Fibroblast of skin of abdomen (primary cell): ENCODE measurements at places on chromosomes 3 and 15.

DNA sequence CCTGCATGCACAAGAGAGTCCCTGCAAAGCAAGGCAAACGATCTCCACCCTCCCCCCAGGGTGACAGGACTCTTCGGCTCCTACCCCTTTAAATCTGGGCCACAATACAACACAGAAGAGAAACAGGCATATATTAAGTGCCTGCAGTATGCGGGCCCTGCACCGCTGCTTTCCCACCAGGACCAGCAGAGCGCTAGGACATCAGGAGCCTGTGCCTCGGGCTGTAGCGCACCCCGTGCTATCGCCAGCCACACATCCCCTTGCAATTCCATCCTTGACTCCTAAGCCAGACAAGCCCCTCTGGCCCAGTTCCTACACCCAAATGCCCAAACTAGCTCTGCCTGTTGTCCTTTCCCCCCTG is 4.1 kb downstream of the GALNT15 start:
- DNase-seq = no peak

DNA sequence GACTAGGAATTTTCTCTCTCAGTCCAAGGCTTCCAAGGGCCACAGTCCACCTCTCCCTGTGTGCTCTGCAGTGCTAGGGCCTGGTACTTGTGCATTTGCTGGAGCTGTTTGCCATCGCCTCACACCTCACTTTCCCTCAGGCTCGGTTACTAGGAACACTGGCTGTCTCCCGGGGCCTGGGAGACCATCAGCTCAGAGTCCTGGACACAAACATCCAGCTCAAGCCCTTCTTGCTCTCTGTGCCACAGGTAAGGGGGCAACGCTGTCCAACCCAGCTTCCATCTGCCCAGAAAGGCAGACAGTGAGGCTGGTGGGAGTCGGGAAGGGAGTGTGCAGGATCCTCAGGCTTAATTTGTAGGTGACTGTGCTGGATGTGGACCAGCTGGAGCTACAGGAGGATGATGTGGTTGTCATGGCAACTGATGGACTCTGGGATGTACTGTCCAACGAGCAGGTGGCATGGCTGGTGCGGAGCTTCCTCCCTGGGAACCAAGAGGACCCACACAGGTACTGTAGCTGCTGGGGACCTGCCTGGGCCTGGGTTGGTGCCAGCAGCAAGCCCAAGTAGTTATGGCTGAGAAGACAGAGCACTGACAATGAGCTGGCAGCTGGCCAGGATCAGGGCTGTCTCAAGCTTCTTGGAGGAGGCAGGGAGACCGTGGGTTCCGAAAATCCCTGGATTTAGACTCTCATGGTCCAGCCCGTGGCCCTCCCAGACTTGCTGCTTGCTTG is 3.4 kb downstream of the PPM1M start:
- no peak for DNase-seq

DNA sequence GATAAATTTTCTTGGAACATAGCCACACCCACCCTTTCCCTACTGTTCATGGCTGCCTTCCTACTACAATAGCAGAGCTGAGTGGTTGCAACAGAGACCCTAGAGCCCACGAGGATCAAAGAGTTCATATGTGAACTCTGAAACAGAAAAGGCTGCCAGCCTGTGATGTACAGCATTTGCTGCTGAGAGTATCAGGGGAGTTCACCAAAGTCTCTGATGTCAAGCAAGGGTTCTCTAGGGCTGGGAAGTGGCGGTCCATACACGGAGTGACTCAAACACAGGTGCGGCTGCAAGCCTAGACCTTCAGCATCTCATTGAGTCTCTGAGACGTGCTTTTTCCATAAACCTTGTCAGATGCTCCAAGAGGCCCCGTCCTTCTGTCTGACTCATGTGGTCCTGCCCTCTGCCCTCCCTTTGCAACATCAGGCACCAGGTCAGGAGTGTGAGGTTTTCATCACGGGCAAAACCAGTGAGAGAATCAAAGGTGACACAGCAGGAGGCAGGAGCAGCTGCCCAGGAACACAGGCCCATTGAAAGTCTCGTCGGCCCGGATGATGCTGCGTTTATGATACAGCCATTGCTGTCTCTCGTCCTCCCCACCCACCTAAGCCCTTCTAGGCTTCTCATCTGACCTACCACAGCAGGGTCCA is 42.9 kb downstream of the PCSK6 start:
- DNase-seq = no peak

GRCh38 chr15:101481917-101482525 is 7.5 kb downstream of the PCSK6 start:
- DNase-seq = no peak

DNA sequence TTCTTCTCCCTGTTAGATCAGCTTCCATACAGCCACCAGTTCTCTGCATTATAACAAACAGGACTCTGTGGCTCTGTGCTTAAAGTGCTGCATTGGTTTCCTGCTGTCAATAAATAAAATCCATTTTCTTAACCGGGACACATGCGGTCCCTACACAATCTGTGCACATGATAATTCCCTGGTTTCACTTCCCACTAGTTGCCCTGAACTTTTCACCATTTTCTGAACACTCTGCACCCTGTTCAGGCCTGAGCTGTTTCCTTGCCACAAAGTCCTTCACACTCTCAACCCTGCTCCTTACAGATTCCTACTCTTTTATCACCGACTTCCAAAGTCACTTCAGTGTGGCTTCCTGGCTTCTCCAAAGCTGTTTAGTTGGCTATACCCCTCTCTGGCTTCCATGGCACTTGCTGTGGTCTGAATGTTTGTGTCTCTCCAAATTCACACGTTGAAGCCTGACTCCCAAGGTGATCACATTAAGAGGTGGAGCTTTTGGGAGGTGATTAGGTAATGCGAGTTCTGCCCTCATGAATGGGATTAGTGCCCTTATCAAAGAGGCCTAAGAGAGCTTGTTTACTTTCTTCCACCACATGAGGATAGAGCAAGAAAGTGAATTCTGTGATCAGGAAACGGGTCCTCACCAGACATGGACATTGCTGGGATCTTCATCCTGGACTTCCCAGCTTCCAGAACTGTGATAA is 233.4 kb downstream of the CHST2 start:
- DNase-seq = no peak

DNA sequence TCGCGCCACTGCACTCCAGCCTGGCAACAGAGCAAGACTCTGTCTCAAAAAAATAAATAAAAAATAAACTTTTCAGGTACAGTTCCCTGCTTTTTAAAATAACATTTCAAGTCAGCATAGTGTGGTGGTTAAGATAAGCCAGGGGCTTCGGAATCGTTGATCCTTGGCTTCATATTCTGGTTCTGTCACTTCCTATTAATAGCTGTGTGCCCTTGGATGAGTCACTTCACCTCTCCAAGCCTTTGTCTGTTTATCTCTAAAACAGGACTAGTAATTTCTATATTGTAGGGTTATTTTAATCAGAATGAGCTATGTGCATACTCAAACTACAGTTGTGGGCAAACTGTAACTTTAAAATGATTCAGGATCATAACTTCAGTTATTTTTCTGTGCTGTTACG is 53.8 kb upstream of the SENP5 start:
- DNase-seq = no peak

GRCh38 chr15:101495334-101496197 is 6.1 kb upstream of the PCSK6 start:
- no peak for DNase-seq

- DNase-seq = no peak
Measured at GRCh38 chr3:147421184-147421912, 12.2 kb downstream of the ZIC1 start.

DNA sequence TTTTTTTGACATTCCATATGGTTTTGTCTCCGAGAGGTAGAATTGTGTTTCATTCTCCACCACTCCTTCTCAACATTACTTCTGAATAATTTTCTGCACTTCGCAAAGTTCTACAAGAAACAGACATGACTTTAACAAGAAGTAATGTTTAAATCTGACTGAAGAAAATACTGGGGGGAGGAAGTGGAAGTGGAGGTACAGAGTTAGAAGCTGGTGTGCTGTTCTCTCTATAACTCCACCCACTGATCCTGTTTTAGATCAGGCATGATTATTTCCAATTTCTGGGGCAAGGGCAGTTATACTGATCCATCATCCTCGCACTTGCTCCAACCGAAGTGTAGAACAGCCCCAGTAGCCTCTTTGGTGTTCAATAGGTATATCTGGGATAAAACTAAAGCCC is 9.2 kb upstream of the MCCC1 start:
- no peak for DNase-seq
